Dermis microvascular lymphatic vessel endothelial cell (primary cell): ENCODE measurements at places on chromosomes 3 and 15. TPM values are rescaled to one million over a fixed set of nuclear protein-coding genes. Genes with fewer than 3 reads are reported as not detected.

TMEM158 gene
- total RNA-seq, result 1.0 and 2.8 TPM in 2 replicates

TKT gene
- 238 and 315 TPM in 2 replicates for total RNA-seq

CHST2 gene
- 2.1 and 3.7 TPM in 2 replicates for total RNA-seq

ROPN1 gene
- total RNA-seq, result not detected in 2 replicates

CCR1 gene
- total RNA-seq, result not detected in 2 replicates
